Mesenchymal stem cell (in vitro differentiated cells and primary cell): ENCODE measurements at places on chromosomes 16 and 17.

DNA sequence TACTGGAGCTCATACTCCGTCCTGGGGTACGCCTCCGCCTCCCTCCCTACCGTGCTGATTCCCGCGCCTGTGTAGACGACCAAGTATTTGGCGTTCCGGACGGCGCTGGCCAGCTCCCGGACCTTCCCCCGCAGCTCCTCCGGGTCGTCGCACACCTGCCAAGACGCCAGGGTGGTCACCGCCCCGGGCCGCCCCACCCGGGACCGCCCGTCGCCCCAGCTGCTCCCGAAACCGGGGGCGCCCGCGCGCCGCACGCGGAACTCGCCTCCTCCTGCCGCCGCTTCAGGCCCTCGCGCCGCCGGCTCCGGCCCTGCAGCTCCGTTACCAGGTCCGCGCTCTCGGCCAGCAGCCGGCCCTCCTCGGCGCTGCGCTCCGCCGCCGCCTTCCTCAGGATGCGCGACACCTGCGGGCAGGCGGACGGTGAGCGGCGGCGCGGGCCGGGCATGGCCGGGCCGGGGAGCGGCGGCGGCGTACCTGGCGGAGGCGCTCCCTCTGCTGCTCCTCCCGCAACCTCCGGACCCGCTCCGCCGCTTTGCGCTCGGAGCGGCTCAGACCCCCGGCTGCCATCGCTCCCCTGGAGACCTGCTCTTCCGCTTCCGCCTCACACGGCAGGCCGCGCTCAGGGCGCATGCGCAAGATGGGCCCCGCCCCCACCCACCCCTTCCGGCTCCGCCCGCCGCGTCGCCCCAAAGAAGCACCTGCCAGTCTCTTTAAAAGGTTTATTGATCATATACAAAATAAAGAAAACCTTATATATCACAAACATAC is at the start of gene SIRT7:
SIRT7 (minus strand) TSS at position 612 of the 768 bp plus-strand sequence; CDS start at position 567, 45 bp downstream.
- DNase-seq: peak; percentile 65

GRCh38 chr16:19885451-19886072 is 914 bp upstream of the GPRC5B start:
- DNase-seq: no peak

DNA sequence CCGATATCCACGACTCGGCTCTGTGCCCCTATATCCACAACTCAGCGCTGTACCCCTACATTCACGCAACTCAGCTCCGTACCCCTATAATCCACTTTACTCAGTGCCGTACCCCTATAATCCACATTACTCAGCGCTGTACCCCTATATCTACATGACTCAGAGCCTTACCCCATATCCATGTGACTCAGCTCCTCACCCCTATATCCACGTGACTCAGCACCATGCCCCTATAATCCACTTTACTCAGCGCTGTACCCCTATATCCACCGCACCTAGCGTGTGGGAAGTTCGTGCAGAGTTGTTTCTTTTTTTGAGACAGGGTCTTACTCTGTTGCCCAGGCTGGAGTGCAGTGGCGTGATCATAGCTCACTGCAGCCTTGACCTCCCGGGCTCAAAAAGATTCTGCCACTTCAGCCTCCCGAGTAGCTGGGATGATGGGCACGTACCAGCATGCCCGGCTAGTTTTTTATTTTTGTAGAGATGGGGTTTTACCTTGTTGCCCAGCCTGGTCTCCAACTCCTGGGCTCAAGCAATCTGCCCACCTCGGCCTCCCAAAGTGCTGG is 17.4 kb downstream of the CYB5D2 start:
- DNase-seq: no peak

GRCh38 chr16:50195756-50196155 is 42.6 kb downstream of the TENT4B start:
- no peak for DNase-seq
